ENCODE measurements at places on chromosomes 13 and 19. TPM values are rescaled to one million over a fixed set of nuclear protein-coding genes. Genes with fewer than 3 reads are reported as not detected.

Gene ZNF443
- 4.8 TPM for total RNA-seq

Gene RFPL4AL1
- total RNA-seq: not detected

Gene DACH1
- not detected for total RNA-seq

Gene ZNF414
- 5.9 TPM for total RNA-seq

Gene BRSK1
- 1.1 TPM for total RNA-seq

Gene GARIN5A
- total RNA-seq: 1.3 TPM

Gene AZU1
- total RNA-seq: not detected

Gene SHISA2
- 0.72 TPM for total RNA-seq

Gene ZNF573
- total RNA-seq: 4.9 TPM

All from RPMI7951 (cell line).